EL (cell line): ENCODE measurements at places on chromosomes 16 and 17.

DNA sequence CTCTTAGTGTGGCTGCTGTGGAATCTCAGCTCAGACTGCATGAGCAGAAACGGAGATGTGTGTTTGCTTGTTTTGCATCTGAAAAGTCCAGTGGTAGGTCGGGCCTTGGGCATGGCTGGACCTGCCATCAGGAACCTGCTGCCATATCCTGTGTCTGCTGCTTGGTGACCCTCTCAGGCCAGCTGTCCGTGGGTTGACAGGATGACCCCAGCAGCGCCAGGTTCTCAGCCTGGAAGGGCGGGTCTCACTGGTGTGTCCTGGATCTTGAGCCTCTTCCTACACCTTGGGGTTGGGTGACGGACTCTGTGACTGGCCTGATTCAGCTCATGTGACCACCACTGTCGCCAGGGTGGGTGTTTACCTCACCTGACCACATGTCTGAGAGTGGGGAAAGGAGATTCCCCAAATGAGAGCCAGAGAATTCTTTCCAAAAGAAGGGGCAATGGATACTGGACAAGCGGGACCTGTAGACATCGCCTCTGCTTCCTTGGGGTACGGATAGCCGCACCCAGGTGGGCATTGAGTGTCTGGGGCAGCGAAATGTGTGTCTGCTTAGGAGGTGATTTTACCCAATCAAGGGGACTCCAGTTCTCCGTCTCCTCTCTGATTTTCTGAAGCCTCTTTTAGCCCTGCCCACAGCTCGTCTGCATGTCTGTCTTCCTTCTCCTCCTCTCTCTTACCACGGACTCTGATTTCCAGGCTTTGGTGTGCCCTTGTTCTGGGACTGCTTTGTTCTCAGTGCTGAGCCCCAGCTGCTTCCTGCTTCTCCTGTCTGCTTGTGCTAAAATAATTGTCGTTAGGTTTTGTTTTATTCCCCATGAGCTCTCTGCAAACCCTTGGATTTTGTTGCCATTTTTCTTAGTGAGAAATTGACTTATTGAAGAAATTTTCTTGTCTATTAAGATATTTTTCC lies 399.7 kb downstream of the CPPED1 start:
- no peak for DNase-seq

DNA sequence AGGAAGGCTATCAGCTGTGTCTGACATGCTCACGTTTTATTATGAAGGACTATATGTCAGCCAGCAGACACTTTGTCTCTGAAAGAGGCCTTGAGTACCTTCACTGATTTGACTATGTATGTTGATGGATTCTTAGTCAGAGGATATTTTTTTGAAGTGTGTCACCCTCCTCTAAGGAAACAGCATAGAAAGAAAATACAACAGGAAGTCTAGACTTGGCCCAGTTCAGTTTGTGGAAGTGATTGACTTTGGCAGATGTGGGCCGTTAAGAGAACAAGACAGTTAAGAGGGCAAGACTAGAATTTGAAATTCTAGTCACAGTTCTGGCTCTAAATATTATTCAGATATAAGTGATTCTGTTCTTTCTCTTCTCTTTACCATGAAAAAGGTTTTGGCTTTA lies 471.5 kb downstream of the CDH8 start:
- DNase-seq = no peak

GRCh38 chr16:52611817-52612673 lies 65.1 kb upstream of the TOX3 start:
- no peak for DNase-seq

- no peak for DNase-seq
Observed at GRCh38 chr17:8020776-8021564, 17.9 kb upstream of the ALOX15B start.

DNA sequence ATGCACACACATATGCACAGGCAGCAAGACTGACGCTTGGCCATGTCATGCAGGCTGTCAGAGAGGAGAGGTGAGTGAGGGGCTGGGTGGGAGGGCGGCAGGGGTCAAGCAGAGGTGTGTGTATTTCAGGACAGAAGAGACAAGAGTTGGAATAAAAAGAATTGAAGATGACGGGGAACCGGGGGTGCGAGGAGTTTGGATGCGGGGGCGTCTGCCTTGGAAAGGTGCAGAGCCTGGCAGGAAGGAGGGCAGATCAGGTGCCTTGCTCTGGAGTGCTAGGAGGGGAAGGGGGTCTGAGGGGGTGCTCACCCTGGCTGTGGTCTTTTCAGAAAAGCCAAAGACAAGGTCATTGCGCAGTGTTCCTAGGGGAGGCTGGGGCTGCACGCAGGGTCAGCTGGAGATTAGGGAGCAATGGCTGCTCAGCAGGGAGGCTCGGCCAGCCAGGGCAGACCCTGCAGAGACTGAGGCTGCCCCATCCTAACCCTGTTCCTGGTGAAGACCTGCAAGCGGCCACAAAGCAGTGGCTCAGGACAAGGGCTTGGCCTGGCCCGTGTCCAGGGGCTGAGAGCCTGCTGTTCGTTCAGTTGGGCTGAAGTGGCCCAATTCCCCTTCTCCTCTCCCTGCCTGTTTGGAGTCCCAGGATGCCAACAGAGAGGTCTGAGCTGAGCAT lies 23.7 kb upstream of the CBX4 start:
- no peak for DNase-seq

DNA sequence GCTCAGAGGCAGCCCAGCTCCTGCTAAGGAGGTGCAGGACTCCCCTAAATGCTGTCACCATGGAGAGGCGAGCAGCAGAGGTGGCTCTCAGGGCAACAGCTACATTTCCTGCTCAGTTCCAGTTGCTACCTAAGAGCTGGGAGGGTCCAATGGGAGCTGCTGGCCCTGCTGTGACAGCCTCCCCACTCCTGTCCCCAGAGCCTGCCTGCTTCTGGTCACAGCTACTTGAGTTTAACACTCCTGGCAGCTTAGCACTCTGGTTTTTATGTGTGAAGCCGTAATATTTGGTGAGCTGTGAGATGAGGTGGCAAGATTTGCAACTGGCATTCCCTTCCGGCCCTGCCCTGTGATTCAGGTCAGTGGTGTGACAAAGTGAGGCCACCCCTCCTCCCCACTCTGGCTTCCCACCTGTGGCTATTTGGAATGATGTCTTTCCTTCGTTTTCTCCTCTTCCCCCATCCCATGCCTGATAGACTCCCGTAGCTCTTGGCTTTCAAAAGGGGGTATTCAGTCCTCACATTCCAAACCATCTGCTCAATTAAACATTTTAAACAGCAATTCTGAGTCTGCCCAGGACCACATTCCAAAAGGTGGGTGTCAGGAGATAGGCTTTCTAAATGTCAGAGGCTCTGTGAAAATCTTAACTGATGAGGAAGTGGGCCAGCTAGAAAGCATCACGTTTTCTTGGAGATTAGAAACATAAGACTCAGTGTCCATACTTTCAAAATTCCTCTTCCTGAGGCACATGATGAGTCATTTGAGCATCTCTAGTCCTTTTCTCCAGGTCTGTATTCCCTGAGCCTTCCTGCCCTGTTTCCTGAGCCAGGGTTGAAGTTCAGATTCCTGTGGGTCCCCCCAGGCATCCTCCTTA lies 42.6 kb upstream of the SKAP1 start:
- peak; percentile 91 for DNase-seq

GRCh38 chr16:53576210-53576609 lies 73.2 kb upstream of the AKTIP start:
- DNase-seq = no peak

GRCh38 chr17:59335685-59336084 lies 4.2 kb downstream of the YPEL2 start:
- DNase-seq = no peak

- DNase-seq = no peak
Observed at GRCh38 chr16:52572656-52573055, 25.7 kb upstream of the TOX3 start.
